ENCODE measurements at places on chromosomes 3 and 15.

DNA sequence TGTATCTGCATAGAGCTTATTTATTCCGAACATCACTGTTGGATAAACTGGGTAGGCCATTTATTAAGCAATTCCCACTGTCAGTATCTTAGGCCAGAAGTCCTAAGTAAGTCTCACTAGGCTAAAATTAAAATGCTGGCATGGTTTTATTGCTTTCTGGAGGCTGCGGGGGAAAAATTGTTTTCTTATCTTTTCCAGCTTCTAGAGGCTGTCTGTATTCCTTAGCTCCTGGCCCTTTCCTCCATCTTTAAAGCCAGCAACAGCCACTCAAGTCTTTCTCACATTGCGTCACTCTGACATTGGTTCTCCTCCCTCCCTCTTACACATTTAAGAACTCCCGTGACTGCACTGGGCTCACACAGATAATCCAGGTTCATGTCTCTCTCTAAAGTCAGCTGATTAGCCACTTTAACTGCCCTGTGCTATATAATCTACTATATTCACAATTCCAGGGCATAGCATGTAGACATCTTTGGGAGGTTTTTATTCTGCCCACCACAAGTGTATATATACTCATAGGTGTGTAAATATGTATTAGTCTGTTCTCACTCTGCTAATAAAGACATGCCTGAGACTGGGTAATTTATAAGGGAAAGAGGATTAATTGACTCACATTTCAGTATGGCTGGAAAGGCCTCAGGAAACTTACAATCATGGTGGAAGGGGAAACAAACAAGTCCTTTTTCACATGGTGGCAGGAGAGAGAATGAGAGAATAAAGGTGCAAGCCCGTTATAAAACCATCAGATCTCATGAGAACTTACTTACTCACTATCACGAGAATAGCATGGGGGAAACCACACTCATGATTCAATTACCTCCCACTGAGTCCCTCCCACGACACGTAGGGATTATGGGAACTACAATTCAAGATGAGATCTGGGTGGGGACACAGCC is 113.5 kb upstream of the SLC7A14 start:
- no peak for DNase-seq

DNA sequence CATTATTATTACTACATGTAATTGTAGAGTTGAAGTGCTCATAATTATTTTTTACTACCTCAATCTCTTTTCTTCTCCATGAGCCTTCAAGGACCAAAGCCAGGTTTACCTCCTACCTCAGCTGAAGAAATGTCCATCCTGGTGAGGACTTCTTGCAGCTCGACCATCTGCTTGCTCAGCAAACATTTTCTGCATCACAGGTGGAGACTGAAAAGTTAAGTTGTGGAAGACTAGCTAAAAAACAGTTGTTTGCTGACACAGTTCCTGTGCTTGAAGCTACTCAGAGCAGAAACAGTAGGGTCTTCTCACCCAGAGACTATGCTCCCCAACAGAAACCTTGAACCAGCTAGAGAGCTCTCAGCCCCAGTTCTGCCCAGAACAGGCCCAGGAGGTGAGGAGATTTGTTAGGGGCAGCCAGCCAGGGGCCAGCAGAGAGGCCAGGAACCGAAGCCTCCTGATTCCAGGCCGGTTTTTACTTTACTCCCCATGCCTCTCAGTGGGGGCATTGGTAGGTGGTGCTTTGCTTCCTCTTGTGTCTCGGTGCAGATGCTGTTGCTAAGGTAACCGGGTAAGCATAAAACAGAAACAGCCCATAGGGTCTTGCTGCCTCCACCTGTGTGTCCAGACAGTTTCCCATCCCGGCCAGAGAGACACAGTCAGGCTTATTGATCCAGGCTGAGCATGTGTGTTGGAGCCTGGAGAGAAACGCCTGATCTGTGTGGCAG is 54.9 kb downstream of the CCNL1 start:
- DNase-seq, result peak; percentile 40

DNA sequence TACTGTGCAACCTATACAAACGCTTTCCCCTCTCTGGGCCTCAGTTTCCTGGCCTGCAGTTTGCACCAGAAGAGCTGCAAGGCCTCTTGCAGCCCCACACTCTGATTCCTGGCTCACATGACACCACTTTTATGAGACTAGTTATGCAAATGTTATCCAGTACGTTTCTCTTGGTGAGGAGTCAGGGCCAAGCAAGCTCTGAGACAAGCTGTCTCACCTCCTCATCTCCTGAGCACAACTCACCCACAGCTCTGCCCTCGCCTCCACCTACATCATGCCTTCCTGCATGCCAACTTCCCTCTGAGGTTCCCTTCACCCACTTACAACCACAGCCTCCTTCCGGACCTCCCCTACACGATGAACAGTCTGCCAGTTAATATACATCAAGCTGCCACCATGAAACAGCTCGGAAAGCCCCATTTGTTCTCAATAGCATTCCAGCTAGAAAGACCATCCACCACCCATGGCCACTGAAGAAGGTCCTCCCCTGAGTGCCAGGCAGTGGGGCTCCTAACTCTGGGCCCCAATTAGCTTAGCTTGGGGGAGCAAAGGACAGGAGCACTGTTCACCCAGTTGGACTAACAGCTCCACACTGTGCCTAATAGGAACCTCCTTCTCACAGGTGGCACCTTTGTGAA is 25.0 kb downstream of the CRYGS start:
- no peak for DNase-seq

DNA sequence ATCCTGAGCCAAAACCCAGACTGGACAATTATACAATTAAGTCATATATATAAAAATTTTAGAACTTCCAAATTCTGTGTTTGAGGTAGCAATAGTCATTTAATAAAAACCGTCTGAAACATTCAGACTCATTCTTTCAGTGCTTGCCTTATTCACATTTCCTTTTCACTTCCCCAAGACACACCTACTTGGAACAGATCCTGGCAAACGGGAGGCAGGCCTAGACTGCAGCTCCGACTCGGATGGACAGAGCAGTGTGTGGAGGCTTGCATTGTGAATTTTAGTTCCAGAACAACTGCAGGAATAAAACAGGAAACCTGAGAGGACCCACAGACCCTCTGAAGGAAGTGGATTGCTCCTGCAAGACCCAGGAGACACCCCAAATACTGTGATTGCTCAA is 341.4 kb downstream of the CNTN3 start:
- no peak for DNase-seq

- DNase-seq, result no peak
Observed at GRCh38 chr15:27573805-27574485, 525.2 kb downstream of the OCA2 start.

GRCh38 chr3:119469418-119470189 is 841 bp downstream of the POGLUT1 start:
- no peak for DNase-seq

Measured in DMS79 (cell line).